ENCODE measurements at places on chromosomes 3 and 15.

DNA sequence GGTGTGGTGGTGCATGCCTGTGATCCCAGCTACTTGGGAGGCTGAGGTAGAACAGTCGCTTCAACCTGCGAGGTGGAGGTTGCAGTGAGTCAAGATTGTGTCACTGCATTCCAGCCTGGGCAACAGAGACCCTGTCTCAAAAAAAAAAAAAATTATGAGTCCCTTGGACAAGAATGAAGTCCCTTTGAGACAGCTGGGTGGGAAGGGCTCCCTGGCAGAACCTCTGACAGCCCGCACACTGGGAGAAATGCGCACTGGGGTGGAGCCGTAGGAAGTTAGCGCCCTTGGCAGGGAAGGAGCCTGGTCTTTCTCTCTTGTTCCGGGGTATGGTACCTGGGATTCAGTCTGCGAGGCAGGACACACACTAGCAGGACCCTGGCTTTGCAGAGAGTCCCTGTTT lies 51.4 kb downstream of the SLC30A4 start:
- DNase-seq, result no peak

- no peak for DNase-seq
Observed at GRCh38 chr3:22361521-22361920, 610.5 kb upstream of the ZNF385D start.

DNA sequence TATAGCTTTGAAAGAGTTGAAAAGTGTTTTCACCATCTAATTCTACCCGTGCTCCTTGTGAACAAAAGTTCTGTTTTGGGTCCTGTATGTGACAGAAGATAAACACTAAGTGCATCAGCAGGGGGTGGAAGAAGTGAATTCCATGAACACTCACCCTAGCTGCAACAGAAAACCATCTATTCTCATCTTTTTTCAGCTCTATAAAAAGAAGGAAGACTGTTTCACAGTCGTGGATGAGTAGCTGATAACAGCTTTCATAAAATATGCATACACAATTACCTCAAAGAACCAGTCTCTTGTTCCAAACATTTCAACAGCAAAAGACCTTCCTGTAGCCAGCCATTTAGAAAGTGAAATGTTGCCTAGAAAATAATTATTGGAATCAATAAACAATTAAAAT lies 281.7 kb upstream of the RASGRP1 start:
- no peak for DNase-seq

DNA sequence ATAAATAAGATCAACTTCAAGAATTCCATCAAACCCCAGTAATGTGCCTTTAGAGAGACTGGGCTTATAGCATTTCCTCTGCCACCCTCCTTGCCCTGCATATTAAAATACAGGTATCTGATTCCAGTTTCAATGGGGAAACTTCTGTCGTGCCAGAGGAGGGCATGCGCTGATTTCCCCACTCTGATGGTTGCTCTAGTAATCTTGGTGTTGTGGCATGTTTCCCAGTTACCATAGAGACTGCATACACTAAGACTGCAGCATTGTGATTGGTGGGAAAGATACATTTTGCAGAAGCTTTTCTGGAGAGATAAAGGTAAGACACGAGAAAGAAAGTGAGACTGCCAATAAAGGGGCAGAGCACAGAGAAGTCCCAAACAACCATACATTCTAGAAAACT lies 225.6 kb downstream of the TIGIT start:
- no peak for DNase-seq

DNA sequence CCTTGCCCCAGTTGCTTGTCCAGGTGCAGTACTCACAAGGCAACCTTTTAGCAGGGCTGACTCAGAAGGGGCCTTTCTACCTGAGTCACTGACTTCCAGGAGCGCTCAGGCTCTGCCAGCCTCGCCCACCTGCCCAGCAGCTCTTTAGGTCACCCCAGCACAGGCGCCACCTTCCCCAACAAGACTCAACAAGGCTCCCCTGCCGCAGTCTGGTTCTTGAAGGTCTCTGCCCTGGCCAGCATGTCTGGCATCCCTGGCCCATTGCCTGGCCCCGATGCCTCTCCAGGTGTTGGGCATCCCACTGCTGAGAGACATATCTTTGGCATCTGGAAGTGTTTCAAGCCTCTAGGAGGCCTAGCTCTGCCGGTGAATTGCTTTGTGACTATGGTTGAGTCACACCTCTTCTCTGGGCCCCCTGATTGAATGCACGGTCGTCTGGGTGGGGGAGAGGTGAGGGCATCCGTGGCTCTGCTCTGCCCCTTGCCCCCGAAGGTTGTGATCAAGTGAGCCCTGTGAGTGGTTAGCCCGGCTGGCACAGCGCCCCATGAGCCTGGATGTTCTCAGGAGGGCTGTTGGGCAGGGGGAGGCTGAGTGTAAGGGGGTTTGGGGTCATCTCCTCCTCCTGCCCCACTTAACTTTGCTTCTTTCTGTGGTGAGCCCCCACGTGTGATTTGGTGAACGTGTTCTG lies 21.6 kb downstream of the SNX33 start:
- DNase-seq, result no peak

DNA sequence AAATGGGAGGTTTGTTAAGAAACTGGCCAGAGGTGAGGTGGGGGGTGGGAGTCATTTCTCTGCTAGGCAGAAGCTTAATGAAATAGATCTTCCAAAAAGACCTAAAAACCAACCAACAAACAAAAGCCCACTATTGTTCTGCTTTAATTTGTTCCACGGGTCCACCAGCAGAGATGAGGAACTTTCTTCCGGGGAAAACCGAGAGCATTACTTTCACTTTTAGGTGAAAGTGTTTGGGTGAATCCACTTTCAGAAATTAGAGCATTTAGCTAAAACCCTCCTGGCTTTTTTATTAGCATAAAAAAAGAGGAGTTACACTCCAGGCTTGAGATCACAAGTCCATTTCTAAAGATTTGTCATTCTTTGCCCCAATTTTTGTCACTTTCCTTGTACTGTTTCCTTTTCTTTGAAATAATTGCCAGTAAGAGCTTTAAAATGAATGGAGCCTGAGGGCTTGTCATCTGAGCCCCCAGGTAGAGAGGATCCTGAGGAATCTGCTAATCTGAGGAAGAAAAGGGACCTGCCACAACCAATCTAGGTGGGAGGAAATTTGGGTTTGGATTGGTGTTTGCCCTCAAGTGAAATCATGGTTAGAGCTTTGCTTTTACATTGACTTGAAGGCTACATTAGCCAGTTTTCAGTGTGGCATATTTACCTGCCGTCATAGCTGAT lies 667.6 kb downstream of the NAALADL2 start:
- peak; percentile 28 for DNase-seq

GRCh38 chr3:118550122-118550521 lies 484.5 kb downstream of the IGSF11 start:
- no peak for DNase-seq

DNA sequence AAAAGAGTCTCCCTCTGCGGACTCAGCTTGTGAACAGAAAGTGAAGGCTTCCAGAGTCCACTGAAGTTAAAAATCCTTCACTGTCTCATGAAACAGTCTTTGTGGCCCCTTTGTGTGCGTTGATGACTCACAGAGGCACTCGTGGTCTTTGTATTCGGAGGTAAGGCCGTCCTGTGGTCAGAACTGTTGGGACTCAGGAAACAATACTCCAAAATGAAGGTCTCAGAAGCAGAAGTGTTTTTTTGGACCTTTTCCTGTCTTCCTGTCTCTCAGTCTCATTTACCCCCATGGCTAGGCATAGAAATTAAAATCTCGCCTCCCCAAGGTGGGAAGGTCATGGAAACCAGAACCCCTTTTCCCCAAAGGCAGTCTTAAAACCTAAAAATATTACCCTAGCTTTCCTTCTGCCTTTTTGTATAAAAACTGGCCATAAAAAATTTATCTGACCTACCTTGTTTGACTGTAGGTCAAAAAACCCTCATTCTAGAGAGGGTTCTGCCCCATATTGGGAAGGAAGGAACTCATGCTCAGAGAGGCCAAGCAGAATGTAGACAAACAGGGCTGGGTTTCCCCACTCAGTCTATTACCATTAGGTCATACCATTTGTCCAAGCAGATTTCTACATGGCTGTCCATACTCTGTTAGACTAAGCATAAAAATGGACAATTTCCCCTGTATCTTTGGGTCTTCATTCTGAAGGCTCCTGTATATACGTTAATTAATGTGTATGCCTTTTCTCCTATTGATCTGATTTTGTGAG lies 19.1 kb upstream of the EPB42 start:
- DNase-seq, result no peak

GRCh38 chr15:85651548-85651947 lies 143.2 kb downstream of the KLHL25 start:
- no peak for DNase-seq

- peak; percentile 87 for DNase-seq
Observed at GRCh38 chr3:170642882-170643601, 57.2 kb upstream of the SLC7A14 start.

GRCh38 chr3:133441867-133442270 lies 42.0 kb downstream of the BFSP2 start:
- no peak for DNase-seq

DNA sequence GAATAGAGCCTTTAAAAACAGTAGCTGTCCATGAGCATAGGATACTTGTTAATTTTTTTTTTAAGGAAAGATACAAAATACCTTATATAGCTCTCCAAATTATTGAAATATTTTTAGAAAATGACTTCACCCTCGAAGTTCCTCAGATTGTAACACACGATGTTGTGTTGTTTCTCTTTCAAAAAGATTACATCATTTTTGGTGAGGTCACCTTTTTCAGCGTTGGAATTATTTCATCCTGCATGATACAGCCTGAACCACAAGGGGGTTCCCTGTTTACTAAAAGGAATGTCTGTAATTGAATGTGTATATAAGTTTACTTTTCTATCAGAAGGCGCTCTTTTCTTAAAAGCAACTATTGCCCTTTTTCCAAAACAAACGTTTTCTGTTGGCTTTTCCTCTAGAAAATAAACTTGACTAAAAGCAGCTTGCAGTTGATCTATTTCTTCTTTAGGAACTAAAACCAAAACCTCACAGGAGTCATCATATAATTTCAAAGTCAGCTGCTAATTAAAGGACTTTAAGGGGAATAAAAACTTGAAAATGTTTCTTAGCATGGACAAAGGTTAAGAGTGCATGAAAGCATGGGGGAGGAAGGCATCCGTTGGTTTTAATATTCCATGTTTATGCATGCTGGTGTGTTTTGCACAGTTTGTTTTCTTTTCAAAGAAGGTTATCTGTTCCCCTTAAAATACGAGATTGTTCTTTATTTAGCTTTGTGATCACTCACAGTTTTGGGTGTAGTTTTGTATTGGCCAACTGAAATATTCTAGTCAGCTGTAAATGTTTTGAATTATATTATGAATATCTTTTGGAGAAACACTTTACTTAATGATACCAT lies 29.4 kb downstream of the LYSMD4 start:
- DNase-seq, result peak; percentile 40

GRCh38 chr3:33910031-33910430 lies 111.6 kb downstream of the PDCD6IP start:
- DNase-seq, result no peak

- DNase-seq, result no peak
Observed at GRCh38 chr3:168714609-168715240, 619.0 kb upstream of the GOLIM4 start.

GRCh38 chr15:79248183-79248582 lies 34.3 kb upstream of the ANKRD34C start:
- no peak for DNase-seq

- DNase-seq, result no peak
Observed at GRCh38 chr15:71237456-71238188, 122.4 kb downstream of the THSD4 start.

- no peak for DNase-seq
Observed at GRCh38 chr3:11603628-11604027, 40.1 kb downstream of the VGLL4 start.

GRCh38 chr3:172685331-172686214 lies 25.3 kb downstream of the NCEH1 start:
- no peak for DNase-seq

DNA sequence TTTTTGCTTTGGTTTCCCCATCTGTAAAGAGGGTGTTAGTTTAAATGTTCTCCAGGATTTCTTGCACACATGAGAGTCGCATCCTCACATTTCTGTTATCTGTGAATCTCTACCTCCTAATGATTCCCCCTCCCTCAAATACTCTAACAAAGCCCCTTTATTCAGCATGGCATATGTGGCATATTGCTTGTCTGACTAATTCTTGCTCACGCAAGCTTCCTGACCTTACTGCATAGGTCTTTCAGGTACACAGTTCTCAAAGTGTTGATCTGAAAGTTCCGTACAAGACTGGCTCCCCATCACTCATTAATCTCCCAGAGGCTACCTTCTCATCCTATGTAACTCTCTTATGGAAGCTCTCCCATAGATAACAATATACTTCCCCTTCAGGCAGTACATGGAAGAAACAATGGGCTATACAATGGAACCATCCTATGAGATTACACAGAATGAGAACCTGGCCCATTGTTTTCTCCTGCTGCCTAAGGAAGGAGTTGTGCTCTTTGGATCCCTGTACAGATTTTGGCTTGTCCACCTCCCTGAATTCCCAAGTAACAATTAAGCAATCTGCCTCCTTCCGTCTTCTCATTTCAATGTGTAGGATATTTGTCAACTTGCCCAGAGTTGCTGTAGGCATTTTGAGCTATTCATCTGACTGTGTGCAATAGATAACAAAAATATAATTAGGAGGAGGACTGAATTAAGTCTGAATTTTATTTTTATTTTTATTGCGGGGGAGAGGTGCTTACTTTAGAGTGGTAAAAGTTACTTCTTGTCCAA lies 51.0 kb downstream of the PPARG start:
- no peak for DNase-seq

DNA sequence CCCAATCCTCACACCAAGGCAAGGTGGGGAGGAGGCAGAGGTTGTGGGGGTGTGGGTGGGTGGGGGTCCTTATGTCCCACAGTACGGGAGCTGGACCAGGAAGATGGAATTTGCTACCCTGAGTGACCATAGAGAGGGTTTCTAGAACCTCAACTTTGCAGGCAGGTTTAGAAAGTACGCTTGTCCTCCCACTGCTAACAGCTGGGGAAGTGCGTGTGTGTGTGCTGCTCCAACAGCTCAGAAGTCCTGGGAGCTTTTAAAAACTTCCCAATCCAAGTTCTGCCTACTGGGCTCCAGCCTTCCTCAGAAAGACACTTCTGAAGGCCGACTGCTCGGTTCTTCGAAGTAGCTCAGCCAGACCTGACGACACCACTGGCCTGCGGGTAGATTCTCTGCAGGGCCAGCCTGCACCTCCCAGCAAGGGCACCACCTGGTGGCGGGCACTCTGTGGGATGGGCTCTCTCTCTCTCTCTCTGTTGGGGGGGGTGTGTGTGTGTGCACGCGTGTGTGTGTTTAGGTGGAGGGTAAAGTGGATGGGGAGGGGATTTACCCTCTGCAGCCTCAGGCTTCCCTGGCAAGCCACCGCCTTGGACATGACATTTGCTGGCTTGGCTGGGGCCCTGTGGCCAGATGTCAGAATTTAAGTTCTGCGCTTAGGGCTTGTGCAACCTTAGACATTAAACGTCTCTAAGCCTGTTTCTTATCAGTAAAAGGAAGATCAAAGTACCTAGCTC lies 15.6 kb downstream of the TMEM158 start:
- DNase-seq, result peak; percentile 12
